Activated CD4-positive, alpha-beta T cell treated with anti-CD3 and anti-CD28 coated beads, Interleukin-2, amount 50 U/mL, for 48 hours (primary cell): ENCODE measurements at places on chromosomes 2 and 18.
A peak's percentile ranks its signal among the peaks of the same experiment; 100 is the strongest.

GRCh38 chr18:39635966-39636365, 2070.4 kb upstream of the CELF4 start:
- no peak for DNase-seq

DNA sequence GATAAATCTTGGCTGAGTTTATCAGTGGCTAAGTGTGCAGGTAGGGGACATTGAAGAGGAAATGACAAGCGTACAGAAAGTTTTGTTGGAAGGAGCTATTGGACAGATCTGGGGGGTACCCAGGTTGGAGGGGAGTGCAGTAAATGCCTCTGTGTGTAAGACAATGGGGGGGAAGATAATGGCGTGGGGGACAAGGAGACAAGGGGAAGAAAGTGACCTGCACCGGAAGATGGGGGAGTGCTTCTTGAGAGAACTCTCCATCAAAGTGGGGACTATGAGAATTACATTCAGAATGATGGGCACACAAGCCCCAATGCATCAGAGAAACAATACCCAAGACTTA, 190.0 kb downstream of the ALPK2 start:
- no peak for DNase-seq

- DNase-seq, result no peak
Measured at GRCh38 chr2:8160959-8161358, 520.9 kb upstream of the ID2 start.

DNA sequence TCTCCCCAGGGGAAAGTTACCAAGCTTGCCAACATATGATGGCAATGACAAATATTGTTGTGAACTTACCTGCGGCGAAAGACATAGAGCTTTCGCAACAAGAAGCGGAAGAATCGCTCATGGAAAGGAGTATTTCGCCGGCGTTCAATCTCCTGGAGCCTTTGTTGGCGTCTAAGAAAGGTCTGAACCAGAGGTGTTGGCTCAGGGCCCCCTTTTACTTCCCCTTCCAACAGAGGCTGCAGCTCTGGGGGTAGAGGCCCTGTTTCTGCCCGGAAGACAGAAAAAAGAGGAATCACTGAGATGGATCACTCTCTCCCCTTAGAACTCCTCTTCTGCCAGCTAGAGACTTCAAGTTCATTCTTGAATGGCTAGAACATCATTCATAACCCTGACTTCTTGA, 10.8 kb downstream of the GGCX start:
- no peak for DNase-seq

GRCh38 chr2:54579061-54579681, 123.0 kb downstream of the SPTBN1 start:
- no peak for DNase-seq

- no peak for DNase-seq
Measured at GRCh38 chr2:142131010-142131669, at the start of gene LRP1B. LRP1B (minus strand) TSS chr2:142131016; CDS start chr2:142130729, 287 bp downstream.

DNA sequence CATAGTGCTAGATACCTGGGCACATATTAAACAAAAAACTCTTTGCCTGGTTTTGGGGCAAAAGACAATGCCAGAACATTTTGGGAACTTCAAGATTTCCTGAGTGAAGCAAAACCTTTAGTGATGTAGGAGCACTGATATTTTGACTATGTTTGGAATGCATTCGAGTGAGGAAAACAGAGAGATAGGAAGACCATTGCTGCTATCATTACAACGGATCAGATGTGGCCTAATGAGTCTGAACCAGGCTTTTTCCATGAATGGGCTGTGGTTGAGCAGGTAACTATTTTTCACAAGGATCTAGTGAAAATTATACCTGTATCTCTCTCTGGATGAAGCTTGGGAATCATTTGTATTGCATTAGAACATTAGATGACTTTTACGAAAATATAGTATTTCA, 562.2 kb downstream of the DCC start:
- no peak for DNase-seq

DNA sequence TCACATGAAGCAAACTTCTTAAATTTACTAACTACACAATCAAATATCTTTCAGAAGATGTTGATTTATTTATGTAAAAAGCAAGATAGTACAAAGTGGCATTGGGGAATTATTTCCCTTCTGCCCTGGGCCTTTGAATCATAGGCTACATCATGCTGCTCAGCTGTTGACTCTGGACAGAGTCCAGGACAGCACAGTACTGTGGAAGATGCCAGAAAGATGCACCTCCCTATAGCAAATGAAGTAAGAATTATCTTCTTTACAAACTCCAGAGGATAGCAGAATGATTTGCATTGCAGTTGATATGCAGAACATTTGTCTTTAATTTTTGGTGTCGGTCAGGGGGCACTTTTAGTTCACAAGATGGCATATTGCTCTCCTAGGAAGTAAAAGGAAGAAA, 1354.5 kb upstream of the ZEB2 start:
- no peak for DNase-seq

DNA sequence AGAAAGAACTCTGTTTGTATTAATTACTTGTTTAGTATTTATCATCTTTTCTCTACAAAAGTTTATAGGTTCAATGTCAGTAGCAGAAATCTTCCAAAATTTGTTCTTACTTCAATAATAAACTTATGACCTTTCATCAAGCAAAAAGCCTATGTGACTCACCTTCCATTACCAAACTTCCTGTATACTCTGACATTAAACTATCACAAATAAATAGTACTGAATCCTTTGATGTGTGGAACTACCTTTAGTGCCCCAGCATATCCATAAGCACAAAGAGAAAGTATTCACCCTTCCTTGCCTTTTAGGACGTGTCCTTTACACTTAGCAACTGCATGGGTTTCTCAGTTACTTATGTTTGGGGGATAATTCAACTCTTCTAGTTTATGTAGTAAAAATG, 166.0 kb downstream of the EHBP1 start:
- no peak for DNase-seq

DNA sequence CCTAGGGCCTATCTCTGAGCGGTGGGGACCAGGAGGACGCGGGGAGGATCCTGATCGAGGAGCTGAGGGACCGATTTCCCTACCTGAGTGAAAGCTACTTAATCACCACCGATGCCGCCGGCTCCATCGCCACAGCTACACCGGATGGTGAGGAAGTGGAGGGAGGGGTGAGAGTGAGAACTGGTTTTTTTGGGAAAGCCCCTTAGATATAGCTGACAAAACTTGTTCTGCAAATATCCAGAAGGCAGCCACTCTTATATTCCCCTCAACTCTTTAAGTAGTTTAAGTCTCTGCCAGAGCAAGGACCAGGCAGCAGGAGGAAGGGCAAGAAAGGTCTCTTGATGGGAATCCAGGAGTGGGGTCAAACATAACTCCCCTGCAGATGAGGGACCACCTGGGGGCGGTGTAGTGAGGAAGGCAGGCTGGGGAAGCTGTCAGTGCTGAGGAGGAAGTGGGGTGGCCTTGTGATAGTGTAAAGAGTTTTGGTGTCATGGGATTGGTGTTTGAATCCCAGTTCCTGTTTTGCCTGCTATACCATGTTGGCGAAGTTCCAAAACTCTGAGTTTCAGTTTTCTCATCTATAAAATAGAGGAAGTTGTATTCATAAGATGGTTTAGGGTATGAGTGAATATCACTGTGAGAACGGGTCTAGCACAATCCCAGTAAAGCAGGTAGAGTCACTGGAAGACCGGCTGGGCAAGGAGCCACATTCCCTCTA, 3.4 kb downstream of the NAGK start:
- peak; percentile 67 for DNase-seq

DNA sequence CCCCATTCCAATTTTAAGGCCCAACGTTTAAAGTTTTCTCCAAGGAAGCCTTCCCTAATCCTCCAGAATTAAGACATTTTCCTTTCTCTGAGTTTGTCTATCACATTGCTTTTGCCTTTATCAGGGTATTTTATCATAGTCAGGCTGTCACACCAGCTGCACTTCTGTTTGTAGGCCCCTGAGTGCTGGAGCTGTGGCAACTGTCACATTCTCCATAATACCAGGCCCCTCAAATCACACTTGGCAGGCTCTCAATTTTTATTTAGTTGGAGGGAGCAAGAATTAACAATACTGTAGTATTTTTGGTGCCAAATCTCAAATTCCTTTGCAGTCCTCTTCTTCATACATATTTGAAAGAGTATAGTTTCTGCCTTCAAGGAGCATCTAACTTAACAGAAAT, 122.2 kb downstream of the FSHR start:
- DNase-seq, result no peak

DNA sequence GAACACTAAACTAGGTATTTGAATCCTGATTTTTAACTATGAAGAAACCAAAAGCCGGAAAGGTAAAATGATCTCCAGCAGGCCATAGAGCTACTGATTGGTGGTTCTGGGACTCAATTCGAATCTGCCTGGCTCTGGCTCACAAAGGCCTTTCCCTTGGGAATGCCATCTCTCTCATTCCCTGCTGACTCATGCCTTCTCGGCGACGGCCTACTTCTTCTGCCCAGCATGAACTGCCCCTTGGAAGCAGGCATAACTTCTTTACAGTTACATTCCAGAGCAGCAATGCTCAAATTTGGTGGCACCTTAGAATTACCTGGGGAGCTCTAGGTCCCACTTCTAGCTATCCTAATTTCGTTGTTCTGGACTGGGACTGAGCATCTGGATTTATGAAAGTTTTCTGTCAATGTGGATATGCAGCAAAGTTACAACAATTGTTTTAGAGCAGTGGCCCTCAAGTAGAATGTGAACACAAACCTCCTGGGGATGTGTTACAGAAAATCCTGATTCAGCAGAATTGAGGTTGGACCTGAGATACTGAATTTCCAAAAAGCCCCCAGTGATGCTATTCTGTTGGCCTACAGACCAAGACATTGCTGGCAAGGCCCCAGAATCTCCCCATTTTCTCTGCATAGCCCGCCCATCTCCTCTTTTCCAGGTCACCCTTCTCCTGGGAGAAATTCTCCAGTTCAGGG, 261.1 kb downstream of the CNTNAP5 start:
- no peak for DNase-seq

DNA sequence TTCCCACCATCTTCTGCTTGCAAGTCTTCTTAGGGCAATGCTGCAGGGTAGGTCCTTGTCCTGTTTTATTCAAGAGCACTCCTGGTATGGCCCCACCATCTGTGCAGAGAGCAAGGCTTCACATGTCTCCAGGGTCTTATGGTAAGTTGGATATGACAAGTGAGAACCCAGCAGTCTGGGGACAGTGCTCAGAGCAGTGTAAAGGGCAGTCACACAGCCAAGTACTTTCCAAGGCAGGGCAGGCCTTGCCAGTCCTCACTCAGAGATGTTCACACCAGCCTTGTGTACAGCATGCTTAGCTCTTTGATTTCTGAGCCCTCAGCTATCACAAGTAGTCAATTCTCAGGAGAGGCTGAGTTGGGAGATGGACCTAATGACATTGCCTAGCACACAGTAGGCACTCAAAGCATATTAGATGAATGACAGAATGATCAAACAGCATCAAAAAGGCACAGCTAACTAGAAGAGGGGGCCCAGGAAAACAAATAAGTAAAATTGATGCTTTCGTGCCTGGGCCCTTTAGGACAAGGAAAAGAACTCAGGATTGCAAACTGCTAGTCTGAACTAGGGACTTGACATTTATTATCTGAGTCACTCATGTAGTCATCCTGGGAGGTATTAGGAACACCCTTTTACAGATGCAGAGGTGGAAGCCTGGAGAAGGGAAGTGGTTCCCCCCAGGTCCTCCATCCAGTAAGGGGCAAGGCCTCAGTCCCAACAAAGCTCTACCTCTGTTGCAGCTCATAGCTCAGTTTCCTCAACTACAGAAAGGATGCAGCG, 86.7 kb upstream of the CTAGE1 start:
- DNase-seq, result no peak

DNA sequence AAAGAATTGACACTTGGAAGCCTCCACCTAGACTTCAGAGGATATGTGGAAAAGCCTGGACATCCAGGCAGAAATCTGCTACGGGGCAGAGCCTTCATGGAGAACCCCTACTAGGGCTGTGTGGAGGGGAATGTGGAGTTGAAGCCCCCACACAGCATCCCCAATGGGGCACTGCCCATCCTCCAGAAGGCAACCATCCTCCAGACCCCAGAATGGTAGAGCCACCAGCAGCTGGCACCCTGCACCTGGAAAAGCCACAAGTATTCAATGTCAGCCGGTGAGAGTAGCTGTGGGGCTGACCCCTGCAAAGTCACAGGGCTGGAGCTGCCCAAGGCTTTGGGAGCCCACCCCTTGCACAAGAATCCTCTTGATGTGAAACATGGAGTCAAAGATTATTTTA, 53.6 kb upstream of the SNTG2 start:
- no peak for DNase-seq

DNA sequence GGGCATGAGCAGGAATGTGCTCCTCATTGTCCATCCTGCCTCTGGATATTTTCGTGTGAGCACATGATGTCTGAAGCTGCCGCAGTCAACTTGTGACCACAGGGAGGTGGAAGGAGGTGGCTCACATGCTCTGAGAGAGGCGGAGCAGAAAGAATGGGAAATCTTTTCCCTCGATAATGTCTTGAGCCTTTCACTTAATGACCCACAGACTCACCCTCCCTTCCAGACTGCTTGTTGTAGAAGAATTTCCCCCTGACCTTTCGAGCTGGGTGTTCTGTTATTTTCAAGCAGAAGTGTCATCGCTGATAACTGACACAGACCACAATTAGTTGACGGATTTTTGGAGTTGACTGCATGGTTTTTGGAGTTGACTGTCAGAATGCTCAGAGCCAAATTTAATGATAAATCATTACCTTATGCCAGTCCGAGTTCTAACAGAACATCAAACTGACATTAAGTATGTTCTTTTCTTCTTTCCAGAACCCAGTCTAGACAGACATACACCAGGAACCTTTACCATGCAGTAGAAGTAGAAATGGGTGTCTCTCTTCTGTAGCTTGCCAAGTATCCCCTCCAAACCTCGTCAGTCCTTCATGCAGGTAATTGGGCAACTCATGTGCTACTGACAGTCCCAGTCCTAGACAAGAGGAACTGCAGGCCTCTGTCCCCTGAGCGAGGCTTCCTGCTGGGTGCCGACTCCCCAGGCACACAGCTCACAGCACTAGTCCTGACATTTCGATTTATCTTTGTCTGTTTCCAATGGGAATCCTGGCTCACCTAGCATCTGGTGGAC, 29.4 kb upstream of the RTTN start:
- no peak for DNase-seq

DNA sequence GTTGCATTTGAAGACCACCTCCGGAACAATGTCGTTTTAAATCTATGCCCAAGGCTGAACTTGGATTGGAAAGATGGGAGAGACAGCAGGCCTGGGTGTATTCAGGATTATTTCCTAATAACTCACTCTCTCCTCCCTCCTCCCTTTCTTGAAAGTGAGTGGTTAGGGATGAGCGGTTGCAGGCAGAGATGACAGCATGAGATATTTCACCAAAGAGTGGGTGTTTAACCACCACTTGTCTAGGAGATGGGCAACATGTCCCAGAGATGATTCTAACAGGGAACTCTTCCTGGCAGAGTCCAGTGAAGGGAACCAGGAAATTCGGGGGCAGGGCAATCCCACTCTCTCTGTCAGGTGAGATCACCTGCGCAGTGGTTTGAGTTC, 123.2 kb downstream of the KCTD1 start:
- DNase-seq, result no peak

- DNase-seq, result no peak
Measured at GRCh38 chr18:36514778-36515177, 217.3 kb downstream of the FHOD3 start.

GRCh38 chr2:236541008-236541562, 28.5 kb upstream of the ACKR3 start:
- no peak for DNase-seq
